Stimulated activated memory B cell treated with anti-CD40 and anti-IgM and Interleukin-4, amounts not matched to agents 10 μg/mL and 1 μg/mL and 100 μg/mL, for 72 hours (primary cell): ENCODE measurements at places on chromosomes 5 and 9.

GRCh38 chr5:132661231-132662003, 3.4 kb downstream of the IL13 start:
- ATAC-seq = peak; percentile 56

GRCh38 chr9:8917956-8918739, 1118.6 kb upstream of the DMAC1 start:
- no peak for ATAC-seq

GRCh38 chr9:9791611-9792010, 821.2 kb downstream of the PTPRD start:
- no peak for ATAC-seq

DNA sequence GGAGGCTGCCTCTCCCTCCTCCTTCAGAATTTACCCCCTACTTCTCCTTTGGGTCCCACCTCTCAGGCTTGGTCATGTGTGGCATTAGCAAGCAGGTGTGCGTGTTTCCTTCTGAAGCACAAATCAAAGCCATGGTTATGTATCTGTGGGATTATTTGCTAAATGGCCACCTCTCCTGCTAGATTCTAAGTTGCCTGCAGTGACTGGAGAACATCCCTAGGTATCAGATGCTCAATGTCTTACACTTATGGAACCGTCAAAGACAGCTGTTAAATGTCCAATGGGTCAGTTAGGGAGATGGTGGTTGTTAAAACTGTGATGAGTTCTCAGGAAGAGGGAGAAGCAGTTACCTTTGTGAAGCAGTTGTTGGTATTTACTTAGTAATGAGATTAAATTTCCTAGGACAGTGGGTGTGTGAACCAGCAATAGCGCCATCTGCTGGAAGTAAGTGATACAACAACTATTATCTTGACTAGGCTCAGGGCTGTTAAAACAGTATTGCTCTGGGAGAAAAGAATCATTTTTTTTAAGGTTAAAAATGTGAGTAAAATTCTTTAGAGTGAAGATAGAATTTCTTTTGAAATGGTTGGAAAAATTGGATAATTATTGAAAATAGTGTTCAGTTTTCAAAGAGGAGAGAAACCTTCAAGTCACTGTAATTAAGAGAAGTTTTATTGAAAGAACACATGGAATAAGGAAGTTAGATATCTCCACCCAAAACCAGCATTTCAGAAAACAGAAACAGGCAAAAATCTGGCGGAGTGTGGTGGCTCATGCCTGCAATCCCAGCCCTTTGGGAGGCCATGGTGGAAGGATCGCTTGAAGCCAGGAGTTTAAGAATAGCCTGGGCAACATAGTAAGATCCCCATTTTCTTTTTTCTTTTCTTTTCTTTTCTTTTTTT, 71.3 kb downstream of the TMC1 start:
- ATAC-seq = peak; percentile 74

- no peak for ATAC-seq
Observed at GRCh38 chr9:72477930-72478518, 43.4 kb upstream of the TMC1 start.

DNA sequence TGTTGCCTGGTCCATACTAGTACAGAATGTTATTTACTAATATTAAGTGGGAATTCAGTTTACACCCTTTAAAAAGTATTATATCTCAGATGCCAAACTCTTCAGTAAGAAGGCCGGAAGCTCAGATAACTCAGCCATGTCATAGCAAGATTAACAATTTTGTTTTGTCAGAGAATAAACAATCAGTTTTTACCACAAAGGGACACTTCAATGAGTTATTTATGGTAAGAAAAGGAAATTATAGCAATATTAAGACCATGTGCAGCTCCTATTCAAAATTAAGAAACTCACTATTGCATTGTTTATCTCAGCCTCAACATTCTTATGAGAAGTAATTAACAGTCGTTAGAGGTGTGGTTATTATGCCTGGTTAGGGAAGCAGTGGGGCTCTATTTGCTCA, 13.1 kb upstream of the ARL15 start:
- no peak for ATAC-seq

DNA sequence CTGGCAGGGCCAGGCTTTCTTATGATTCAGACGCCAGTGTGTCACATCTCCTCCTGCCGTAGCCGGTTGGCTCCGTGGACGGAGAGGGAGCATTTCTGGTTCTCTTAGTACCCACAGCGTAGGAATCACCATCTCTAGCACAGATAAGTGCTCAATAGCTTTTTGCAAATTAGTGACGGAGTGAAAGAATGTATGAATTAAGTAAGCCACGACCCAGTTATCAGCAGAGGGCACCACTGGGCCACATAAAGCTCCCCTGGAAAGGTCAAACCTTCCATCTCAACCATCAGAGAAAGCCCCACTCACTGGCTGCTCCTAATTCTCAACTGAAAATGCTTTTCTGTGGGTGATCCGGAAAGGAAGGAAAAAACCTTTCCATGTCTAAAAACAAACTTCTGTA, 317.0 kb upstream of the ADCY2 start:
- no peak for ATAC-seq

DNA sequence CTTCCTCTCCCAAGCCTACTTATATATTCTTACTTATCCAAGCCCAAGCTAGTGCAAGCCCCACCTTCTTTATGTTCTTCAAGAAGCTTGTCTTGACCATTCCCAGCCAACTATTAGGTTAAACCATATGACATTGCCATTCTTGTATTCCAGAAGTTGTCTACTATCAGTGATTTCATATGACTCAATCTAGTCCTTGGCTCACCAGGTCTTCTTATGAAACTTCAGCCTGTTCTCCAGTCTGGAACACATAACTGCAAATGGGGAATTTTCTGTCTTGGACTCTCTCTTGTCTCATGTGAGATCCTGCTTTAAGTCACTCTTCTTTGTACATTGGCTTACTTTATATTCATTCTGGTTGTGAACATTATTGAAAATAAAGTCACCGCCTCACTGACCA, 130.7 kb downstream of the TTLL11 start:
- ATAC-seq = no peak

GRCh38 chr9:107214915-107215314, 68.2 kb upstream of the RAD23B start:
- no peak for ATAC-seq

GRCh38 chr9:27622693-27623340, 49.5 kb upstream of the C9orf72 start:
- ATAC-seq = no peak

GRCh38 chr9:31445960-31446359, 938.5 kb upstream of the ACO1 start:
- ATAC-seq = peak; percentile 93

- no peak for ATAC-seq
Observed at GRCh38 chr9:86079865-86080469, 19.4 kb downstream of the GOLM1 start.

- no peak for ATAC-seq
Observed at GRCh38 chr5:121968910-121969607, 7.3 kb downstream of the SRFBP1 start.

DNA sequence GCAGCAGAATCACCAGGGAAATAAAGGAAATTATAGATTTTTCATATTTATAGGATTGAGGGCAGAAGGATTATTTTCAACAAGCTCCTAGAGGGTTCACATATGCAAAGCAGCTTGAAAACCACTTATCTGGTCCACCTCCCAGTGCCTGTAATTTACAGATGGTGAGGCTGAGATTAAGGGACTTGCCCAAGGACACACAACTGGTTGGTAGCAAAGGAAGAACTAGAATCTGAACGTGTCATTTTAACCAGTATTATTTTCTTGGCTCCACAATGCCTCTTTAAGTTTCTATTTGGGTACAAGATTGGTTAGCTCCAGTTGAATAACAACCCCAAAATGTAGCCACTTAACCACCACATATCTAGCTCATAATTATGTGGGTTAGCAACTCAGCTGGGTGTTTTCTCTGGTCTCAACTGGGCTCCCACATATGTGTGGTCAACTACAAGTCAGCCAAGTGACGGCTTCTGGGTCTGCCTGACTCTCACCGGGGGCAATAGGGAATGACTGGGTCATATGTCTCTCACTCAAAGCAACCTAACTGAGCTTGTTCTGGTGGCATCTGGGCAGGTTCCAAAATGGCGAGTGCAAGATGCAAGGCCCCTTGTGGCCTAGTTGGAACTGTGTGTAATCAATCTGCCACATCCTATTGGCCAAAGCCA, 127.7 kb downstream of the ZDHHC21 start:
- ATAC-seq = no peak

- ATAC-seq = no peak
Observed at GRCh38 chr5:91219803-91220371, 163.2 kb downstream of the ARRDC3 start.

- ATAC-seq = no peak
Observed at GRCh38 chr5:69187342-69187741, 2.0 kb upstream of the CENPH start.

DNA sequence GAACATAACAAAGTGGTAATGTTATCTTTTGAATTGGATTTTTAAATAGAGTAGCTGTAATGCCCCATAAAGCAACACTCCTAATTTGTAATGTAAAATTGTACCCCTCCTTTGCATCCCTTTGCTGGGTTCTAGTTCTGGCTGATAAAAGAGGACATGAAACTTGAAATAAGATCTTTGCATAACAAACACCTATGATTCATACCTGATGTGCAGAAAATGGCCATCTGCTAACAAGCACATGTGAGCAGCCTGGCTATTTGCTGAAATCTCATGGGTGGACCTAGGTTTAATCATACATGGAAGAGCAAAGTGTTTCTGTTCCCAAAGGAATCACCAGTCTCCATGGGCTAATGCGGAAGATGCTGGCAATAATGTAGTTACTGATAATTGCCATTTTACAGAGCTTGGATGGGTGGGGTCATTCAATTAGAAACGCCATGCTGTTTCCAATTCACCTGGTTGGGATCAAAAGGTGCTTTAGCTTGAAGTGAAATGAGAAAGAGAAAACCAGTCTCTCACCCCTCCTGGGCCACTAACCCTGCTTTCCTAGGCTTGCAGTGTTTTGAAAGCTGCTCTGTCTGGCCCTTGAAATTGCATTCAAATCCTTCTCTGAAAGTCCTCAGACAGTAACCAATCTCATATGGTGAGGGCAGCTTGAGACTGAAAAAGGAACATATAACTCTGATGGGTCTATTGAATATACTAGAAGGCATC, 585.1 kb downstream of the TLE4 start:
- peak; percentile 84 for ATAC-seq

GRCh38 chr9:70494221-70494620, 79.8 kb upstream of the KLF9 start:
- ATAC-seq = no peak

GRCh38 chr9:72913382-72914009, 39.4 kb downstream of the ALDH1A1 start:
- no peak for ATAC-seq

DNA sequence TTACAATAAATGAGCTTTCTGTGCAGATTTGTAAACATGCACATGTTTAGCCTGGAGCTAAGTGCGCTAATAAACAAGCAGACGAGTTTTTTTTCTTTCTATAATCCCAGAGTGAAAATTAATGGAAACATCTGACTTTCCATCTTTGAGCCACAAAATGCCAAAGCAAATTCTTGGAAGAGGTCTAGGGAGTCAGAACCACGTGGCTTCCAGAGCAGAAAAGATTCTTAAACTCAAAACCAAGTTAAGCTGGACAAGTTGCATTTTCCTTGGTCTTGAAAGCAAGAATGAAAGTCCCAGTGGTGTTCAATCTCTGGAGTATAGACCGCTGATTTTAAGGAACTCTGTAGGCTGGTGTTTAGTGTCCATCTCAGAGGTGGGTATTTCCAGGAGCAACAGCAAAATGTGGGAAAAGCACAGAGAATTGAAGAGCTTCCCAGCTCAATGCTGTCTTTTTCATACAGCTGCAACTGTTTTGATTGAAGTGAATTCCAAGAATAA, 71.4 kb downstream of the MYO10 start:
- ATAC-seq = no peak

DNA sequence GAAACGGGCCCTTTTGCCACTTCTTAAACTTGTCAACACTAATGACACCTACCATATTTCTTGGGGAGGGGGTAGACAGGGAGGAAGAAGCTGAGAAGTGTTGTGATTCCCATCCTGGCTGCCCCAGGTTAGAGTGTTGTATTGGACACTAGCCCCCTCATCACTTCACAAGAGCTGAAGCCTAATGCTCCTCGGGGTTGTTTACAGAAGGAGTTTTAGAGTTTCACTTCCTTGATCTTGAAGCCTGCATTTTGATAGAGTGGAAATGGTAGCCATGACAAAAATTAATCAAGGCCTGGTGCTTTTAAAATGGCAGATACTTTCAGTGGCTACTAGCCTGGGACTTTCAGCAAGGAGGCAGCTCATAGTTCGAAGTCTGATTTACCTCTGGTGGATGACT, 11.0 kb upstream of the FAM120AOS start:
- peak; percentile 84 for ATAC-seq

- no peak for ATAC-seq
Observed at GRCh38 chr5:851553-851952, 767 bp upstream of the ZDHHC11 start.

- ATAC-seq = peak; percentile 66
Observed at GRCh38 chr5:159156426-159157238, 52.7 kb downstream of the RNF145 start.

DNA sequence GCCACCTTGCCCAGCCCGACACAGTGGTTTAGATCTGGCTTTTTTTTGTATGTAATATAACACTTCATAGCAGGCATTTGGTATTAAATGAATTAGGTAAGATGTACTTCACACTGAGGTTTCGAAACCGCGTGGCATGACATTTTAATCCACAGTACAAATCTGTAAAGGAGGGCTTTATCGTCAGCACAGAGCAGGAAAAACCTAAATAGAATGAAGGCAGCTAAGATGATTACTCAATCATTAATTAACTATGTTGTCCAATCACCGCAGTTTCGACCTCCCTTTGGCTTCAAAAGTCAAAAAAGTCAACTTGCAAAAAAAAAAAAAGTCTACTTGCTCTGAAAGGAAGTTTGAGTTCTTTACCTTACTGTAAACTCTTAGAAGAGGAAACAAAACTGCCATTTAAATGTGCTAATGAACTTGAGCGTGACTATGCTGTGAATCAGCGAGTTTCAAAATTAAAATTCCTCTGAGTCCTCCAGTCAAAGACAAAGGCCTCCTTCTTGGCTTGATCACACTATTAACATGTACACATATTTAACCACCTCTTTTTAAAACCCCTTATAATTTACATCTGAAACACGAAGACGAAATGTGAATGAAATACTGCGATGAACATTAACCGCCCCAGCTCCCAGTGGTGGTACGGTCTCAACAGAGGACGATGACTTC, 698 bp upstream of the SEC24A start:
- peak; percentile 78 for ATAC-seq

- ATAC-seq = no peak
Observed at GRCh38 chr5:620152-620551, 8.0 kb downstream of the CEP72 start.

DNA sequence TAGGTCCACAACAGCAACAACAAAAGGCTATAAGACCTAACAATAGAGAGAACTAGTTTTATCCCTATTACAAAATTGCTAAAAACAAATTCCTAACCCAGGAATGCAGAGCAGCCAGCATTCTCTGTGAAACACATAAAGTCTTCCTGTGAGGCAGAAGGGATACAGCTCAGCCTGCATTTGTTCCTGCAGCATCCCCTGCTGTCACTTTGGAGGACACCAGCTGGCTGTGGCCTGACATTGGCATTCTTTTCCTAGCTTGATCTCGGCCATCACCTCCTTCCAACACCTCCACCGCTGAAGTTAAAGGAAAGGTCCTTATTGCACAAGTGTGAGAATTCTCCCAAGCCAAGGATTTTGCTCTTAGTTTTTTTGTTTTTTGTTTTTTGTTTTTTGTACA, 186.1 kb downstream of the SNCAIP start:
- no peak for ATAC-seq

GRCh38 chr5:82329393-82329792, 51.2 kb upstream of the RPS23 start:
- ATAC-seq = no peak
